NCI-H187 (cell line): ENCODE measurements at places on chromosomes 5 and 9.

DNA sequence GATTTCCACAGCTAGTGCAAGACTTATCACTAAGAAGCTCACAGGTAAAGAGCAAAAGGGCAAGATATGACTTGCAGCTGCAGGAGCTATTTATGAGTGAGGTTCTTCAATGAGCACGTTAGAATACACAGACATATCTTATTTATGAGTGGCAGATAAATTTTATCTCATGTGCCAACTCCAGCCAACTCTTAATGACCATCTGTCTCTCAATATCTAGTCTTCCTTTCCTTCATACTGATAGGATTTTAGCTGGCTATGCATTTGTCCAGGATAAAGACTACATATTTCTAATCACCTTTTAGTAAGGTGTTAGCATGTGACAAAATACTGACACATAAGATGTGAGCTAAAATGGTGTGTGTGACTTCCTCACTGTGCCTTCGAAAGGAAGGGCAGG is 304.5 kb downstream of the TRPM3 start:
- no peak for DNase-seq

DNA sequence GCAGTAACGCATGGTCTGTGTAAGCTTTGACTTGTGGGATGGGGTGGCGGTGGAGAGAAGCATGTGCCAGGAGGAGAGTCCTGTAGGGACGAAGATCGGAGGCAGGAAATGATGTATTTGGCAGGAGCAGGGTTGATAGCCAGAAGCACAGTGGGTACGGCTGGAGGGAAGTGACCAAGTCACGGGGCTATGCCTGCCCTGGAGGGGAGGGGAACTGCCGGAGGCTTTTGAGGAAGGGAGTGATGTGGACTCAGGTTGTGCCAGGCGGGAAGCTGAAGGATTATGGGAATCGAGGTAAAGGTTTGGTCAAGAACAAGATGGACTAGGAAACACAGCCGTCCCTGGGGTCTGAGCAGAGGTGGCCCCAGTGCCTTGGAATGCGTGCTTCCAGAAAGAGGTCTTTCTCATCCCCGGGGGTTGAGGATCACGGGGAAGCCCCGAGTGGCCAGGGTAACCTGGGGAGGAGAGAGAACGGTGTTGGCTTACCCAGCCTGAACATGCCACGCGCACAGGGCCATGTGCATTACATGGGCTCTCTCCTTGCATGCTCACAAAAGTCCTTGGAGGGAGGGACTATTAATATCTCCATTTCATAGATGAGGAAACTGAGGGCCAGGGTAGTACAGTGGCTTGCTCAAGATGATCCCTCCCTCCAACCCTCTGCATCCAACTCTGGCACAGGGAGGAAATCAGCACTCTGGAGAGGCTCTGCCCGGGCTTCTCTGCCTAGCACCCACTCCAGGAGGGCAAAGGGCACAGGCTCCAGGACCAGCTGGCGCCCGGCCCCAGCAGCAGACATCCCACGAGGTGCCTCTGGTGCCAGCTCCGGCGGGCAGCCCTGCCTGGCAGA is 253.8 kb downstream of the PBX3 start:
- no peak for DNase-seq

DNA sequence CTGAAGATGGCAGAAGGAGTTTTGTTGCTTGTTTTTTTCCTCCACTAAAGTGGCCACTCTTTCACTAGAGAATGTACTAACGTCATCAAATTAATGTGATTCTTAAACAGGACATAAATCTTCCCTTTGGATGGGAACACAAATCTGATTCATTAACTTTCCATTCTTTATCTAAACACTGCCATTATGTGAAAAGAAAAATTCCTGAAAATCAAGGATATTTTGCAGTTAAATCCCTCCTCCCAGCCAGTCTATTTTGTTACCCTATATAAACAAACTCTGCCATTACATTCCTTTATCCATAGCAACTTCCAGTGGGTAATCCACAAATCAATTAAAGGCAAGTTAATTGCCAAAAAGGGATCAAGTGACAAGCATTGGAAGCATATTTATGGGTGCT is 546.5 kb downstream of the PDE4D start:
- DNase-seq, result no peak

- no peak for DNase-seq
Observed at GRCh38 chr9:14690948-14691730, 2.1 kb downstream of the ZDHHC21 start.

DNA sequence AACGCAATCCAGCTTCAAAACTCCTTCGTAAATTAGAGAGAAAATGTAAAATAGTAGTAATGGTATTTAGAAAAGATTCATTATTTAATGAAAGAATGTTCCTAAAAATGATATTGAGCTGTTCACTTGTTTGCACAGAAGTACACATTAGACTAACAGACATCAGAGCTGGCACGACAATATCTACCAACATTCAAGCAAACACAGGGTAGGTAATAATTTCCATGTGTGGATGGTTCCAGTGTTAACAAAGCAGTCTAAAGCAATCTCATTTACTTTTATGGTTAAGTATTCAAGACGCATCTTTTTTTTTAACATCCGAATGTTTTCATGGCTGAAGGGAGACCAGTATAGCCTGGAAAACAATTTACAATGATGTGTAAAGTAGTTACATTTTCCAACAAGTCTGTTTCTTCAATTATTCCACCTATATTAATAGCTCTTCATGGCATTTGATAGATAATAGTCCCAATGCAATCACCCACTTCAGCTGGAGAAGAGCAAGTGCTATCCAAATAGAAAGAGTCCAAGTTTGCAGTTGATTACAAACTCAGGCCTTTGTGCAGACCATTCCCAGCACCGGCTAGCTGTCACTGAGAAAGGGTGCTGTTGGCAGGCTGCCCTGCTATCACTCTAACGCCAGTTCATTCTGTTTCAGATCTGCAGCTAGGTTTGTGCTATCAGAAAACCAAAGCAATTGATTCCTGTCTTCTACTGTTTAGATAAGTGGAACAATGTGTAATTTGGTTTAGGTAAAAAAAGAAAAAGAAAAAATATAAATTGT is 458.8 kb downstream of the DTWD2 start:
- no peak for DNase-seq

- DNase-seq, result peak; percentile 31
Observed at GRCh38 chr9:114405294-114406034, 17.7 kb upstream of the AKNA start.
